ENCODE measurements at places on chromosomes 1 and 21. TPM values are rescaled to one million over a fixed set of nuclear protein-coding genes. Genes with fewer than 3 reads are reported as not detected.
A peak's percentile ranks its signal among the peaks of the same experiment; 100 is the strongest.

DNA sequence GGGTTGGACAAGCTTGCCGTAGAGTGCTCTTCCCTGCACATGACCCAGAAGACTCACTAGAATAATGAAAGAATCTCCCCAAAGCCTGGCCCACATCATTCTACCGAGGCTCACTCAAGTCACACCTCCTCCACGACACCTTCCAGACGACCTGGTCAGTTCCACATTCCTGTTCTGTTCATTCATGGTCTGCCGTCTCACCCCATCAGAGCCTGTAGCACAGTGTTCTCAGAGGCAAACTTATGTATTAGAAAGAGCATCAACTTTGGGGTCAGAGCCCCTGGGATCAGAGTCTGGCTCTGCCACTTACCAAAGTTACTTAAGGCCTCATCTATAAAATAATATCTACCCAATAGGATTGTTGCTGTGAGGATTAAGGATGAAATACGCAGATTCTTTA is 7.5 kb downstream of the OLFML3 start:
- DNase-seq: no peak

DNA sequence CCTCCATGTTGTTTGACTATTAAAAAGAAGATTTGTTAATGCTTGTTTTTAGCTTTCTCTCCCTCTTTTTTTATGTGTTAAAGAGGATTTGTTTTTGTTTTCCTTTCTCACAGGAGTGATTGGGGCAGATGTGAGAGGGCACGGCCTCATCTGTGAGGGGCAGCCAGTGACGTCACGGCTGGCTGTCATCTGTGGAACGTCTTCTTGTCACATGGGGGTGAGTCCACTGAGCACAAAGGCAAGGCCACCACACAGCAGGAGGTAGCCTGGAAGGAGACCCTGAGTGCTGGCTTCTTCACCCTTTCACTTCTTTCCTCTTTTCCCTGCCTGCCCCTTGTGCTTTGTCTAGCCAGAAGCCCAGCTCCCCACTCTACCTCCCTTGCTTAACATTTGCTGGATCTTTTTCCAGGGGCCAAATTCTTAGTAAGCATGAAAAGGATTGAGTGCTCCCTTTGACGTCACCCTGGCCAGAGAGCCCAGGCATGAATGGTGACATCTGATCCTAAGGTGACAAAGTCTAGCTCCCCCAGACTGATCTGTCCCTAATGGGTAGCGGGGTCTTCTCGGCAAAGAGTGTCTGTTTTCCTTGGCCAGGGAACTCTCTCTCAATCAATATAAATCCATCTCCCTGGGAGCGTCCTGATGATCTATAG is 257.2 kb downstream of the FGGY start:
- no peak for DNase-seq

GRCh38 chr1:229059671-229060539 is 211.0 kb upstream of the RAB4A start:
- DNase-seq: peak; percentile 79

- no peak for DNase-seq
These were observed 151.4 kb upstream of the ZRANB2 start for GRCh38 chr1:71232166-71232763.

GRCh38 chr1:2392686-2393085 is 1.0 kb downstream of the RER1 start:
- DNase-seq: no peak

DNA sequence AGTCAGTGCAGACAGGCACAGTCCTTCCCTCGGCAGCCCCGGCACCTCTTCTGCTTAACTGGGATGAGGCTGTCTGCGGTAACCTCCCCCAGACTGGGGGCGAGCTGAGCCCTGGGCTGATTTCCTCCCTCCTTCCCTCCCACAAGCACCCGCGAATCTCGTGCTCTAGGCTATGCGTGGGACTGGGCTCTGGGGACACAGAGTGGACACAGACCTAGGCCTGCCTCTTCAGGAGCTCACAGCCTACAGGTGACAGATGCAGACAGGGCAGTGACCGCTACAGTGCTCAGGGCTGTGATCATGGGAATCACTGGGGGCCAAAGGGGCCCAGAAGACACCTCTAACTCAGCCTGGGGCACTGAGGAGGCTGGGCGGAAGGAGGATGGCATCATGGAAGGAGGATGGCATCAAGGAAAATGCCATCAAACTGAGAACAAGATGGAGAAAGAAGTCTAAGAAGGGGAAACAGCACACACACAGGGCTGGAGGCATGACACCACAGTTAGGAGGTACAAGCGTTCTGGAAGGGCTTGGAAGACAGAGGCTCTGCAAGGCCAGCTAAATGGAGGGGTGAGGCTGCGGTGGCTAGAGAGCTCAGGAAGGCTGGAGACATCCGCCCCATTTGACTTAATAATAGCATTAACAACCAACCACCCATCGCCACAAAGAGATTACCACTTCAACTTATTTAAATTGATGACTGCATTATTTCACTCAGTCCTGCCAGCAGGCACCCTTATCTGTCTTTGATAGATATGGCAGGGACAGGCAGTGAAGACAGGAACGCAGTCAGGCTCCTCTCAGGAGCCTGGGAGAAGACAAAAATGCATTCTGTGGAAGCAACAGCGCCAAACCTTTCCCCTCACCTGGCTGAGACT is 4.2 kb downstream of the TTC39A start:
- no peak for DNase-seq

DNA sequence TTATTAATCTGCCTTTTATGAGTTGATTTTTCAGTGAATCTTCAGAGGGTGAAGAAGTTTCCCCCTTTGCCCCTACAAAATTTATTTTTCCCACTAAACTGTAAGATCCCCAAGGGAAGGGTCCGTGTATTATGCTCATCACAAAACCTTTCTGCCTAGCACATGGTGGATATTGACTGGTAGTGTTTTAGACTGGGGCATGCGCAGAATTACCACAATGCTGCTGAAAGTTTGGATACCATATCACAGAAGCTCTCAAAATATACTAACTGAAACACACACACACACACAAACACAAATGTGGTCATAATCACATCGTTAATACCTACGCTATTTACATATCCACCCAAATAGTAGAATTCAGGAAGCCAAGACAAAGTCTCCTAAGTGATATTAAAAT is 28.0 kb upstream of the DMRTB1 start:
- DNase-seq: no peak

DNA sequence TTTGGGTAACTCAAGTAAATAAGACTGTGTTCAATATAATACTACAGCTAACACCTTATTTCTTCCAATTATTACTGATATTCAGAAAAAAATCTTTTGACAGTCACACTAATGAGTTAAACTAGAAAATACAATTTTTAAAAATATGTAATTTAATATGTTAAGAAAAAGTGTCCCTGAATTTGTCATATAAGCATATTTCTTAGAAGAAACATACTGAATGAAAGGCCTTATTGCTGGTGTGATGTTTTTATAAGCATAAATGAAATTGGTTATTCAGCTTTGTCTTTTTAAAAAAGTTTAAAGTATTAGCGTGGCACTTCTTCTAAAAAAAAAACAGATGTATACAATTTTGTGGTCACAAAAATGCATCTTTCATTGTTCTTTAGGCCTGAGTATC is 267.3 kb downstream of the NEGR1 start:
- DNase-seq: no peak

DNA sequence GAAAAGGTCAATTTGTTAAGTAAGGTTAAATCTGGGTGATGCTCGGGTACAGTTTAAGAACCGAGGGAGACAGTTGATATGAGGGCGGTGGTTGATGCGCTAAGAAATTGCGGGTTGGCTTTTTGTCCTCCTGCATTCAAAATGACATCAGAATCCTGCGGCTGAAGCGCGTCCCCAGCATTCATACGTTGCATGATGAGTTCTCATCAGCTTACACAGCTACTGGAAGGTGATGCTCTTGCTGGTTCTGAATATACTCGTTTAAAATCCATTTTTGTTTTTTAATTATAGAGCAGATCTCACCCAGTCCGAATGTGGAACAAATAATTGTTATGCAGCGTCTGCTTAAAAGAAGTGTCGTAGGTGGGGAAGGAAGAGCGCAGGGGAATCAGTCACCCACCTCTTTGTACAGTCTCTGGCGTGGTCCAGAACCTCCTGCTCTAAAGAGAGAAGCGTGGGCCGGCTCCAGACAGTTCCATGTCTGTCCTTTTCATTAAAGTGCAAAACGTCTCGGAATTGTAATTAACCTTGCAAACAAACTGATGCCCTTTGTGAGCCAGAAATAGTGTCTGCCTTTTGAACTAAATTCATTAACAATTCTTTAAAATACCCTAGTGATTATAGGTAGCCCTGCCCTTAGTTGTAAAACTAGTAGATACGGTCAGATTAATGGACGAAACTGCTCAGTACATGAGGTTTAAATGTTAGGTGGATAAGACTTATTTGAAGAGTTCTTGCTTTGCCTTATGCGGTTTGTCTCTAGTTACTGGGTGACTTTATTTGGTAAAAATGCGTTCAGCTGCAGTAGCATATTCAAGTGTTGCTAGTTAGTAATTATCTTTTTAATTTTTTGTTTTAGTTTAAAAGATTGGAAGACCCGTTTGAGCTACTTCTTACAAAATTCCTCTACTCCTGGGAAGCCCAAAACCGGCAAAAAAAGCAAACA is 741 bp downstream of the RGS2 start:
- peak; percentile 49 for DNase-seq

DNA sequence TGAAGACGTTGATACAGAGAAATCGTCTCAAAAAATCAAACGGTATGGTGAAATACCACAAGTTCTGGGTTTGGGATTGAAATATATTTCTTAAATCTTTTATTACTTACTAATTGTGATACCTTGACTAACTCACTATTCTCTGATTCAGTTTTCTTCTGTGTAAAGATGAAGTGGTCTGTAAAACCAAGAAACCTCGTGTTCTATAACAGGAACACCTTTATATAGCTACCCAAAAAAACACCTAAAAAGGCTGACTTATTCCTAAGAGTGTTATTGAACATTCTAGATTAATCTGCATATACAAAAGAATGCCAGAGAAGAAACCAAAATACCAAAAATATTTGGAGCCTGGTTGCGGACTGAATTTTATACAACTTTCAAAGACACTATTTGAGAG is 721 bp downstream of the LRRIQ3 start:
- DNase-seq: no peak

GRCh38 chr1:76725864-76726619 is 141.2 kb upstream of the ST6GALNAC5 start:
- no peak for DNase-seq

DNA sequence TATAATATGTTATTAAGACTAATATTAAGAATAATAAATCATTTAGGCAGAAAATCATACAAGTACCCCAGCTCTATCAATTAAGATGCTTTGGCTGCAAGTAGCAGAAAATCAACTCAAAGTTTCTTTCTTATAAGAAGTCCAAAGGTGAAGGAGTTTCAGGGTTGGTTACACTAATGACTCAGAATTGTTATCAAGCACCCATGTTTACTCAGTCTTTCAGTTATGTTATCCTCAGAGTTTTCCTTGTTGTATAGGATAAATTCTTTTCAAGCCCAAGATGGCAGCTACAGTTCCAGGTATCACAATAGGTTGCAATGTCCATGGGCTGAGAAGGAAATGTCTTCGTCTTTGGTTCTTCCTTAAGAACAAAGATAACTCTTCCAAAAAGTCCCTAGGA is 163.6 kb downstream of the TNFSF18 start:
- DNase-seq: no peak

DNA sequence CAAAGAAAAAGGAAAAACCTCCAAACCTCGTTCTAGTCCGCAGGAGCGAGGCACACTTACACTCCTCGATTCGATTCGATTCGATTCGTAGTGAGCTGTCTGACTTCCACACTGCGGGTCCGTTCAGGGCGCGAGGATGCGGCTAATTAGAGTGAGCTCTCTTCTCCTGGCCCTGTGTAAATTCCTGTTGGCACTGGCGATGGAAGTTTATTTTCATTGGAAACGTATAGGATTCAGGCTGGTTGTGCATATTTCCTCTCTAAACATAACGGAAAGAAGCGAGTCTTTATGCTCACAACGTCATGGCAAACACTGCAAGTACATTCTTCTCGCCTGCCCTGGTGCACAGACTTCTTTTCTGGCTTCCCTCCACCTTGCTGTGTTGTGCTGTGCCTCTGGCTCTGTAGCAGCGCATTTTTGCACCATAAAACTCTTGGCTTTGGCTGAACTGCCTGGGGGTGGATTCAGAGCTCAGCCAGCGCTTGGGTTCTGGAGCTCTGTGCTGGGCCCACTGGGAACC is 2.7 kb downstream of the HUNK start:
- peak; percentile 66 for DNase-seq

- DNase-seq: no peak
These were observed 898 bp upstream of the PTGS2 start for GRCh38 chr1:186681121-186681520.

GRCh38 chr1:162823771-162824525 is 33.4 kb downstream of the HSD17B7 start:
- no peak for DNase-seq

DNA sequence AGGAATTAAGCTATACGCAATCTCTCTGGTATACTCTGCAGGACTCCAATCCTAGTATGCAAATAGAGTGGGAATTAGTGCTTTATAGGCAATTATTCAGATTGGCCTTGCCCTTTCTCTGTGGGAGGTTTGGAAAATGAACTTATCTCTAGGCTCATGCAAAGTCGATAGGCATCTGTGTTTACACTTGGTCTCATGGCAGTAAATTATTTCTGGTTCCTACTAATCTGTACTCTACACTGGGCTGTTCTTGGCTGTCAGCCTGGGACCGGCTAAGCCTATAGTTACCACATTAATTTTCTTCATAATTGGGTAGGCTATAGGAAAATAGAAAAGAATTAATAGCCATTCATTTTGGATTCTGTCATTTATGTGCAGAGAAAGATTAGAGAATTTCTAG is 544.6 kb downstream of the AMY1C start:
- DNase-seq: no peak

- DNase-seq: no peak
These were observed 1.9 kb downstream of the NFYC start for GRCh38 chr1:40693425-40693824.

DNA sequence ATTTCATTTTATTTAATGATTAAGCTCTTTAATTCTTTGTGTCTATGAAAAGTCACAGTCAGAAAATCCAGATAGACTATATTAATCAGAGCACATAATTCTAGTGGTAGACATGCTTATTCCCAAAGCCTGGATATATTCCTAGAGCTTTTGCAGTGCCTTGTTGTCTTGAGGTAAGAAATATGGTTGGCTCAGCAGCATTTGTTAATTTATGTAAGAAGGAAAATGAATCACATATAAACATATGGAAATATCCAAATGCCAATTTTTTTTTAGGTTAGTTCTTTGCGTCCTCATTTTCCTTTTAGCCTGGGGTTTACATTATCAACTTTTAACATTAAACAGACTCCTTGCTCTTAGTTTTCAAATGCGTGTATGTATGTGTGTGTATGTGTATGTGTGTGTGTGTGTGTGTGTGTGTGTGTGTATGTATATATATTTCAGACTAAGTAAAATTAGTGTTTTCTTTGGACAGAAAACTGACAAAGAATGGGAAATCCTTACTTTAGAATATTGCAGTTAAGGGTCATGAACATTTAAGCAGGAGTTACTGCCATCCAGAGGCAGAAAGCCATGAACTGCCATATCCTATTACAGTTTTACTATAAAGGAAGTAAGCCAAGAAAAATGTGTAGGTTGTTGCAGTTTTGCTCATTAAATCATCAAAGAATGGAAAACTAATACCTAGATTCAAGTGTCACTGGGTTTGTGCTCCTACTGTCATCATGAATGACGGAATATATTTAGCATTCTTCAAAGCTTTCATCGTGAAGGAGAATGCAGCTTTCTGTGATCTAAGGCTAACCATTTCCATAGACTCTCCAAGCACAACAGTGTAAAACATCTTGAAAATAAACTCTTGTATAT is 477.1 kb upstream of the NR5A2 start:
- DNase-seq: no peak

Gene C1orf185
- total RNA-seq: not detected

Gene CR1
- total RNA-seq: 0.26 TPM

Gene MKNK1
- total RNA-seq: 22.7 TPM

Gene TSEN15
- total RNA-seq: 81.1 TPM

Gene EIF3I
- 515 TPM for total RNA-seq
